ENCODE measurements at places on chromosomes 7 and 10. TPM values are rescaled to one million over a fixed set of nuclear protein-coding genes. Genes with fewer than 3 reads are reported as not detected.
A peak's percentile ranks its signal among the peaks of the same experiment; 100 is the strongest.

ANXA11 gene
- total RNA-seq: 133 TPM

IFIT1 gene
- 4.4 TPM for total RNA-seq

STOX1 gene
- 1.9 TPM for total RNA-seq

CDC14C gene
- total RNA-seq: not detected

LRRC17 gene
- total RNA-seq: 34.5 TPM

POU6F2 gene
- 0.40 TPM for total RNA-seq

CYP2C18 gene
- 0.17 TPM for total RNA-seq

GHRHR gene
- not detected for total RNA-seq

- no peak for DNase-seq
Observed at GRCh38 chr7:155299535-155300202, 2.0 kb downstream of the INSIG1 start.

GRCh38 chr7:126657599-126658358, 595.0 kb downstream of the GRM8 start:
- DNase-seq: no peak

DNA sequence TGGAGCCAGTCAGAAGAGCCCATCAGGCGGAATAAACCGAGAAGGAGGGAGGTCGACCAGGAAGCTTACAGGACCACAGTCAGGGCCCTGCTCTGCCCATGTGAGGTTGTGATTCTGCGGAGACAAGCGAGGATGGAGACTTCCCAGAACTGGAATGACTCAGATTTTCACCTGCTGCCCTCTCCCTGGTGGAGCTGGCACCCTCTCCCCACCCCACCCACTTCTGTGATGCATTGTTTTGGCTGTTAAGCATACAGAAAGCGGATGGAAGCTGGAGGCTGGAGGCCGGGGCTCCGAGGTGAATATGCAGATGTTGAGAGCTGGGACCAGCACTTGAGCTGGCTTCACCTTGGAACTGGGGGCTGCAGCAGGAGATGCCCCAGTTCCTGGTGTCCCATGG, 57.4 kb downstream of the NPTX2 start:
- no peak for DNase-seq

DNA sequence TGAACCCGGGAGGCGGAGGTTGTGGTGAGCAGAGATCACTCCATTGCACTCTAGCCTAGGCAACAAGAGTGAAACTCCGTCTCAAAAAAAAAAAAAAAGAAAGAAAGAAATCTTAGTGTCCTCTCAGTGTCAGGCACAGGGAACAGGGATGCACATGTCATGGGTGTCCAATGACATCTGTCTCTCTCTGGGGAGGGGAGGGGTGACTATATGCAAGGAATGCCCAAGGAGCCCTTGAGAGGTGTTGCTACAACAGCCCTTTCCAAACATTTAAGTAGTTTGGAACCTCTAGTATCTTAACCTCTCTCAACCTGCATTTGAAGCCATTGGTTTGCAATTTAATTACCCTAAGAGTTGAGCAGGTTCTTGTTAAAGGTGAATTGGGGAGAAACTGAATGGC, 28.9 kb downstream of the PDLIM1 start:
- no peak for DNase-seq

DNA sequence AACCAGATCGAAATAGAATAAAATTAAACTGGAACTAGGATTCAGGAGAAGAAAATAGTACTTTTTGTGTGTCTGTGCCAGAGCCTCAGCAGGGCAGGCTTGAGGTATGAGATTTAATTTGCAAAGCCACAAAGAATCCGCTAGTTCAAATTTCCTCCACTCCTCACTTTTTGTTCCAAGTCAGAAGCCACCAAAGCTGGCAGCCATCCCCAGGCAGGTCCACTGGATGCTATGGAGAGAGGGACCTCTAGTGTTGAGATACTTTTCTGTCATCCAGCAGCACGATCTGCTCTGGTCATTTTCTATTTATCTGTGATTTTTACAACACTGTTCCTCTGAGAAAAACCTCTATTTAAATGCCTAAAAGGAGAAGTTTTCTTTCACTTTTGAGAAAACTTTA, 147.9 kb upstream of the FRMD4A start:
- DNase-seq: no peak

- DNase-seq: no peak
Observed at GRCh38 chr10:285216-285615, 150.0 kb downstream of the ZMYND11 start.

DNA sequence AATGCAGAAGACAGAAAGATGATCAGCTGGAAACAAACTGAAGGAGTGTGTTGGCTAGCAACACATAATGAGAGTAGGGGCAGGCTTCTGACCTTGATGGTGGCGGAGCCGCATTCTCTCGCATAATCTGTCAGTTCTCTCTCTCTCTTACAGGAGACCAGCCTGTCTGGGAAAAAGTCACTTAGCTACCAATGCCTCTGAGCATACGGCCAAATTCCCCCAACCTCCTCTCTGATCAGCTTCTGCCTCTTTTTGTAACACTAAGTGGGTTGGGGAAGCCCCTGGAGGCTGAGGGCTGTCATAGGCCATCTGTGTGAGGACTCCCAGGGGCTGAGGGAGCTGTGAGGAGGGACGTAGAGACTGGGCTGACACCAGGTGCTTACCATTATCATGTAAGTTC, 104.6 kb downstream of the HIPK2 start:
- no peak for DNase-seq

DNA sequence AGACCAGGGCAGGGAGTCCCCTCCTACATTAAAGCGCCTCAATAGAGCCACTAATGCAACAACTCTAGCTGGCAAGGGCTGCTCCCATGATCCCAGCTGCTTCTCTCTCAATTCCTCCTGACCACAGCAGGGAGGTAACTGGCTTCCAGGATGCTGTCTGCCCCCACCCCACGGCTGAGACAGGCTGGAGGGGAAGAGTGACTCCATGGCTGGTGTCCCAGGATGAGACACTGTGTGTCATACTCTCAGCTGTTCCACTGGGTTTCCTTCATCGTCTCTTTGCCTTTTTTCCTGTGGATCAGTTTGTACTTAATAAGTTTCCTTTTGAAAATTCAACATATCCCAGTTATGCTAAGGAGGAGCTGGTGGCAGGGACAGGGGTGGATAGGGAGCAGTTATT, 27.7 kb upstream of the MYH16 start:
- no peak for DNase-seq

- no peak for DNase-seq
Observed at GRCh38 chr10:62616885-62617590, 187.5 kb upstream of the ADO start.

GRCh38 chr10:122911889-122912484, 1.6 kb downstream of the FAM24A start:
- no peak for DNase-seq

GRCh38 chr7:105309235-105310169, 79.2 kb downstream of the SRPK2 start:
- DNase-seq: no peak

DNA sequence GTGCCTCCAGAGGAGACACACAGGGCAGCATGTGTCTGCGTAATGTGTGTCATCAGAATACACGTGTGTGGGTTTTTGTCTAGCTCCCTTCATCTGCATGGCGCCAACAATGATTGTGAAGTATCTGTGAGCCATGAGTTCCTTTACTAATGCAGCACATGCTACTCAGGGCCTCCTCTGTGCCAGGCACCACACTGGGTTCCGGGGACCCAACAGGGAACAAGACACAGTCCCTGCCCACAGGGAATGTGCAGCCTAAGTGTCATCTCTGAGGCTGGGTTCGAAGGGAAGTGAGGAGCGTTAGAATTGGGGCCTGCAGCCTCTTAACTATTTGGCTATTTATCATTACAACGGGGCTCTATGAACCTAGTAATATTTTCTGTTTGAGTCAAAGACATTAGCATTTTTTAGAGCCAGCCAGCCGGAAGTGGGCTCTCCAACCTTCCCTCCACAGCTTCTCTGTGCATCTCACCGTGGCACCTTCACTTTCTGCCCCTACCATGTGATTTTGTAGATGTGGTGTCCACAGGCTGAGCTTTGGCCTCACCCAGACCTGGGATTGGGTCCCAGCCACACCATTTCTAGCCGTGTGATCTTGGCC, 43.9 kb upstream of the SRGN start:
- DNase-seq: peak; percentile 42

DNA sequence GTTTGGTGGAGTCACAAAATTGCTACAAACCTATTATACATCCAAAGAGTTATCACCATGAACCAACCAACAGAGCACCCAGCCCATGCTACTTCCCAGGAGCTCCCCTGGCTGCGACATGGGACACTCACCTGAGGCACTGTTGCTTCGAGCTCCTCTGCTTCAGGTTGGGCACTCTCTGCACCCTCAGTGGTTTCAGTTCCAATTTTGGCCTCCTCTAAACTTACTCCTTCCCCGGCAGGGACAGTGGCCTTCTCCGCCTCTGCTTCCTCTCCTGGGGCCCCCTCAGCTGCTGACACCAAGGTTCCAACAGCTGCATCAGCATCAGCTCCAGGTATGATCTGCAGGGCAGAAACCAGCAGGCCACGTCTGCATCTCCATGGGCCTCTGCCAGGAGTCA, 120.4 kb upstream of the TARP start:
- no peak for DNase-seq

GRCh38 chr7:105853931-105854419, 22.4 kb downstream of the ATXN7L1 start:
- DNase-seq: no peak

DNA sequence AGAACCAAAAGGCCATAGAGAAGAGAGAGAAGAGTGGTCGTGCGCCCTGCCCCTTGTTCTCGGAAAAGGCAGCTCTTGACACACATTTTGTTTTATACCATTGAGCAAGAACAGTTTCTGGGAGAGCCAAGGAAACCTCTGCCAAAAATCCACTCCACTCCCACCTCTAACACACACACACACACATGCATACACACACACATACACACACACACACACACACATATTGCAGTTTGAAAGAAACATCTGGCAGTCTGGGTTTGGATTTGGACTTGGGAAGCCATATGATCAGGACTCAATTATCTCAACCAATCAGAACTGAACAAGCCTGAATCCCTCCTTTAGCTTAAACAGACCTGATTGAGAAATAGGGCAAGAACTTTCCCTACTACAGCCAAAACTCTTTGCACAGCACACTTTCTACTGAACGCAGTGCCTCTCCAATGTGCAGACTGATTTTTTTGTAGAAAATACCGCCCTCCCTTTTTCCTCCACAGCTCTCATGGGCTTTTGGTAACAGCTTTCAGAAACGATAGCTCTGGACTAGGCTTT, 484.0 kb upstream of the ZWINT start:
- no peak for DNase-seq

DNA sequence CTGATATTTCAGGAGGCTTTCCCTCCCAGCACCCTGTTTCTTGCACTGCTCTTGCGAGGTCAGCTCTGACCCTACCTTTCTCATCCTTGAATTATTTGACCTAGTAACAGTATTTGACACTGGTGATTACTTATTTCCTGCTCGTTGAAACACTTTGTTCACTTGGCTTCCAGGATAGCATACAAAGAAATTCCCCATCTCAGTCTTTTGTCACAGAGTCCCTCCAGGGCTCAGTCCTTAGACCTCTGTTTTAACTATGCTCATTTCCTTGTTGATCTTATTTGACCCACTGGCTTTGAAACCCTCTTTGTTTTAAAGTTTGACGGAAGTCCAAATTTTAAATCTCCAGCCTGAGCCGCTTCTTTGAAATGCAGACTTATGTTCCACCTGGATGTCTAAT, 29.9 kb downstream of the BMPR1A start:
- DNase-seq: no peak

DNA sequence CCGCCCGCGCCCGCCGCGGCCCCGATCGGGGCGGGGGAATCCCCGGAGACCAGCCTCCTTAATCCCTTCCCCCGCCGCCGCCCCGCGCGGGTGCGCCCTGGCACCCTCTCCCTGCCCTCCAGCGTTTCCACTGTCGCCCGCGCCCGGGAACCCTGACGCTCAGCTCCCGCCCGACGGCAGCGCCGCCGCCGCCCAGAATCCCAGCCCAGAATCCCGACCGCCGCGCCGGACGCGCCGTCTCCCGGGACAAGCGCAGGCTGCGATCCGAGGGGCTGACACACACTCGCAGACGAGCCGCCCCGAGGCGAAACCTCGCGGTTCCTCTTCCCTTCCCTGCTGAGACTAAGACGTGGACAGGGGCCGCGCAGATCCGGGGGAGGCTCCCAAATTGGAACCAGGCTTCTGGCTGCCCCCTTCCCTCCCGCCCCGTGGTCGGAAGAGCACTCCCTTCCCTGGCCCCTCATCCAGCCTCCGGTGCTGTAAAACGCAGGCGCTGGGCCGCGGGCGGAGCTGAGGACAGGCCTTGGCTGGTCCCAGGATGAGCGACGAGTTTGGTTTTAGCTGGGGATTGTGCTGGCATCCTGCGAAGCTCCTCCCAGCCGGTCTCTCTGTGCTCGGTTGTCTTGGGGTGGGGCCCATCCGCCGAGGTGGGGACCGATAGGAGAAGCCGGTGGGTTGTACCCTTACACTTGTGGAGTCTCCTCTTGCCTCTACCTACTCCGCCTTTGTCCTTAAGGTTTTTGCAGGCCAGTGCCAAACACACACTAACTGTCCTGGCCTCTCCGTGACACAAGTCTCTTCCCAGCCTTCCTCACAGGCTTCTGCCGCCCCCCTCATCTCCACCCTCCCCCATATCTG, 1.1 kb downstream of the MARVELD1 start:
- no peak for DNase-seq

GRCh38 chr7:221978-222715, 29.8 kb downstream of the FAM20C start:
- no peak for DNase-seq

DNA sequence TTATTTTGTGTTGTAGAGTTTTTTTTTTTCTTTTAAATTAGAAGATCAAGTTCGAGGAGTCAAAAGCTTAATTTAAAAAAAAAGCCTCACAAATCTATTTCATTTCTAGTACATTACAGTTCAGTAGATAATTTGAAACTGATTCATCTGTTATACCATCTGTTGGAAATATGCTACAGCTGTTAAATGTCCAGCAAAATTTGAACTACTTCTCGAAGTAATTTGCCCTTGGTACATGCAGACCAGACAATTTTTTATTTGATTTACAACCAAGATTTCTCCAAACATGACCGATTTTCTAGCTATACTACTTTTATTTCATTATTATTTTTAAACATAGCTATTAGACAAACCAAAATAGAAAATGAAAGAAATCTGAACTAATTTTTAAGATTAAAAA, 647.9 kb downstream of the CNTNAP2 start:
- no peak for DNase-seq

- no peak for DNase-seq
Observed at GRCh38 chr7:112990624-112991023, 96.0 kb downstream of the GPR85 start.

DNA sequence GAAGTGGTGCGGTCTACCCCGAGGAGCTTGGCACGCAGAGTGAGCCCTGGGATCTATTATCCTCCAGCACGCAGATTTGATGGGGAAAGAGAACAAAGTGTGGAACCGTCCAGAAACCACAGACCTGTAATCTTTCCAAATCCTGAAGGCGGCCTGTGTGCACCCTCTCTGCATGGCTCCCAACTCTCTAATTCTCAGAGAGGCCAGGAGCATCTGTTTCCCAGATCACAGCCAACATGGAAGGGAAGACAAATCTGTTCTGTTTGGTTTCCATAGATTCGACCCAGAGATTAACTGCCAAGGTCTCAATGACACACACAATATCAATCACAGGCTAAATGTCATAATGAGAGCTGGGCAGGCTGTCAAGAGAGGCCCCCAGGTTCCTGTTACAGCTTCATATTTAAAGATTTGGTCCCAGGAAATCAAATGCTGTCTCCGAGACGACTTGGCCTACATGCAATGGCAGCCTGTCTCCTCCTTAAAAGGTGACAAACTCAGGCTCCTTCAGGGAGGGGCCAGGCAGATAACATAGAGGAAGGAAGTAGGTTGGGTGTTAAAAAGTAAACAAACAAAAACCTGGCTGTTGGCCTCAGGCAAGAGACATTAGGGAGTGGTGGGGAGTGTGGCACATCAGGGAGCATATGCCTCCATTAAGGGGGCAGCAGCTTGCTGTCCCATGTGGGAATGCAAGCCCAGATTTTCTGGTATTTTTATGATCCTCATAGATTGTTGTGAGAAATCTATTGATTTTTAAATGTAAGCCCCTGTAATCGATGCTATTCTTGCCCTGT, 48.8 kb upstream of the SAMD8 start:
- DNase-seq: no peak

All from chondrocyte (in vitro differentiated cells).